ENCODE measurements at places on chromosomes 6 and 20.
A peak's percentile ranks its signal among the peaks of the same experiment; 100 is the strongest.

- DNase-seq: no peak
- no peaks in the 10 kb centered on the region for H3K36me3 ChIP-seq
- H3K4me3 ChIP-seq: no peak overlapping the region
- H3K27me3 ChIP-seq: peaks cover 7% of the 10 kb centered on the region
Measured at GRCh38 chr6:8137529-8137939, 35.2 kb upstream of the EEF1E1 start.

DNA sequence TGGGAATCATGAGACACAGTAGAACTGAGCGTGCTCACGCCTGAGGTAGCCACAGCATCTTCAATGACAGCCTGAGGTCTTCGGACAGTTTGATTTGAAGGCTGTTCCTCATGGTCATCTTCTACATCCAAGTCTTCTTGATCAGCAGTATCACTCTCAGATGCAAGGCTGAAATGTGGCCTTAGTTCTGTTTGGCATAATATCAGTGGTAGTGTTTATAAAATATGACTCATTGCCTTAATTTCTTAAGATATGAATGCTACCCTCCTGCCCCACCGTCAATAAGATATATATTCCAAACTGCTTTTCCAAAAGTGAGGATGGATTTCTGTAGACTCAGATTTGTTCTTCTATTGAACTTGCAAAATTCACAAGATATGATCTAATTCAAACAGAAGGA is 17.5 kb upstream of the MAP7 start:
- no peak overlapping the region for H3K27ac ChIP-seq
- H3K4me1 ChIP-seq: peaks cover 22% of the 10 kb centered on the region
- no peak overlapping the region for H3K4me3 ChIP-seq
- H3K27me3 ChIP-seq: no peaks in the 10 kb centered on the region

- no peak for DNase-seq
- H3K4me3 ChIP-seq: no peak overlapping the region
- H3K27me3 ChIP-seq: no peaks in the 10 kb centered on the region
- no peaks in the 10 kb centered on the region for H3K36me3 ChIP-seq
Measured at GRCh38 chr6:85404564-85405174, 45.2 kb upstream of the NT5E start.

- no peaks in the 10 kb centered on the region for H3K36me3 ChIP-seq
- H3K4me1 ChIP-seq: peaks cover 7% of the 10 kb centered on the region
- no peak overlapping the region for H3K27ac ChIP-seq
- DNase-seq: no peak
- no peaks in the 10 kb centered on the region for H3K27me3 ChIP-seq
- no peak overlapping the region for H3K4me3 ChIP-seq
Measured at GRCh38 chr6:25177500-25178028, 101.6 kb upstream of the CARMIL1 start.

GRCh38 chr6:98944598-98945081 is 3.1 kb downstream of the FBXL4 start:
- no peak overlapping the region for H3K4me3 ChIP-seq
- peaks cover 26% of the 10 kb centered on the region for H3K4me1 ChIP-seq

GRCh38 chr6:140281236-140281635 is 906.8 kb upstream of the CITED2 start:
- H3K27me3 ChIP-seq: no peaks in the 10 kb centered on the region
- H3K36me3 ChIP-seq: no peaks in the 10 kb centered on the region
- no peak for DNase-seq

DNA sequence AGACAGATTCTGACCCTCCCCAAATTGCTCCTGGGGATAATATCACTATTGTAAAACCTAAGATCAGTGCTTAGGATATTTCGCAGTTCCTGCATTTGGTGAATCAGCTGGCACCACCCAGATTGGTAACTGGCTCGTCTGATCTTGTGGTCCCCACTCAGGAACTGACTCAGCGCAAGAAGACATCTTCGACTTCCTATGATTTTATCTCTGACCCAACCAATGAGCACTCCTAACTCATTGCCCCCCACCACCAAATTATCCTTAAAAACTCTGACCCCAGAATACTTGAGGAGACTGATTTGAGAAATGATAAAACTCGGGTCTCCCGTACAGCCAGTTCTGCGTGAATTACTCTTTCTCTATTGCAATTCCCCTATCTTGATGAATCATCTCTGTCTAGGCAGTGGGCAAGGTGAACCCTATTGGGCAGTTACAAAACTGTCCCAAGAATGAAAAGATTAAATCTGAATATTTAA is 55.7 kb upstream of the PRND start:
- peak; percentile 71 for DNase-seq
- peaks cover 18% of the 10 kb centered on the region for H3K4me1 ChIP-seq
- peaks cover 19% of the 10 kb centered on the region for H3K27me3 ChIP-seq
- no peaks in the 10 kb centered on the region for H3K36me3 ChIP-seq

DNA sequence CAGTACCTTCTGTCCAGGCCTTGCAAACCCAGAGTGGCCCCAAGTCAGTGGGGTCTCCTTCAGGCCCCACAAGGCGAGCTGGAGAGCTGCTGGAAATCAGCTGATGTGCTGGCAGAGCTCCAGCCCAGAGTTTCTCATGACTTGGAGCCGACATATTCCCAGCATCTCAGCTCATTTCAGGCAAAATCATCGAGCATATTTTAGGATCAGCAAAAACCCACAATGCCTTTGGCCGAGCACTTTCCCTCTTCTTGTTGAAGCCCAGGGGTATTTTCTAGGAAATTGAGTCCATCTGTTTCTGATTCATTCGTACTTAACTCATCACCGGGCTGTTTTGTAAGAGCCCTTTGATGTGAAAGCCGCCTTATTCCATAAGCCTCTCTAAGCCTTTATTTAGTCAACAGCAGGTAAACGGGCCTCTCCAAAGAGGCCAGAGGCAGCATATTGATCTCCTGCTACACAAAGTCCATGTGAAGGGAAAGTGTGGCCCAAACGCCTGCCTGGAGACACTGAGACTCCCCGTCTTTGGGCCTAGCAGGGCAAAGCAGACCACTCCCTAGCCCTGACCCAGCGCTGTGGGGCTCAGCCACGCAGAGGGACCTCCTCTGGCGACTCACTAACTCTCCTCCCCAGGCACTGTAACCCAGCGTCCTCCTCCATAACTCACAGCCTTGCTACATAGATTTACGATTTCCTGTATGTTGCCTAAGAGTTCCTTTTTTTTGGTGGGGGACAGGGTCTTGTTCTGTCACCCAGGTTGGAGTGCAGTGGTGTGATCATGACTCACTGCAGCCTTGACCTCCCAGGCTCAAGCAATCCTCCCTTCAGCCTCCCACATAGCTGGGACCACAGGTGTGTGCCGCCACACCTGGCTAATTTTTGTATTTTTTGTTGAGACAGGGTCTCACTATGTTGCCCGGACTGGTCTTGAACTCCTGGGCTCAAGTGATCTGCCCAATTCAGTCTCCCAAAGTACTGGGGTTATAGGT is 12.1 kb upstream of the C20orf203 start:
- no peaks in the 10 kb centered on the region for H3K36me3 ChIP-seq
- H3K4me1 ChIP-seq: peaks cover 11% of the 10 kb centered on the region
- no peak overlapping the region for H3K27ac ChIP-seq

GRCh38 chr20:52708137-52708536 is 264.0 kb upstream of the TSHZ2 start:
- no peak for DNase-seq
- H3K4me1 ChIP-seq: no peaks in the 10 kb centered on the region
- no peak overlapping the region for H3K27ac ChIP-seq
- no peaks in the 10 kb centered on the region for H3K36me3 ChIP-seq
- H3K27me3 ChIP-seq: peaks cover 5% of the 10 kb centered on the region

All from DND-41 (cell line).